Activated CD8-positive, alpha-beta T cell treated with anti-CD3 and anti-CD28 coated beads, Interleukin-2, amount 10 ng/mL, durations not matched to agents 7 days and 5 days (primary cell): ENCODE measurements at places on chromosomes 4 and X. TPM values are rescaled to one million over a fixed set of nuclear protein-coding genes. Genes with fewer than 3 reads are reported as not detected.

- no peak for DNase-seq
Observed at GRCh38 chrX:97230948-97231347, 347.2 kb downstream of the RPA4 start.

- DNase-seq = peak; percentile 59
Observed at GRCh38 chr4:128917781-128918180, 108.3 kb downstream of the JADE1 start.

AMER1 gene
- total RNA-seq = 3.8 TPM

DNA sequence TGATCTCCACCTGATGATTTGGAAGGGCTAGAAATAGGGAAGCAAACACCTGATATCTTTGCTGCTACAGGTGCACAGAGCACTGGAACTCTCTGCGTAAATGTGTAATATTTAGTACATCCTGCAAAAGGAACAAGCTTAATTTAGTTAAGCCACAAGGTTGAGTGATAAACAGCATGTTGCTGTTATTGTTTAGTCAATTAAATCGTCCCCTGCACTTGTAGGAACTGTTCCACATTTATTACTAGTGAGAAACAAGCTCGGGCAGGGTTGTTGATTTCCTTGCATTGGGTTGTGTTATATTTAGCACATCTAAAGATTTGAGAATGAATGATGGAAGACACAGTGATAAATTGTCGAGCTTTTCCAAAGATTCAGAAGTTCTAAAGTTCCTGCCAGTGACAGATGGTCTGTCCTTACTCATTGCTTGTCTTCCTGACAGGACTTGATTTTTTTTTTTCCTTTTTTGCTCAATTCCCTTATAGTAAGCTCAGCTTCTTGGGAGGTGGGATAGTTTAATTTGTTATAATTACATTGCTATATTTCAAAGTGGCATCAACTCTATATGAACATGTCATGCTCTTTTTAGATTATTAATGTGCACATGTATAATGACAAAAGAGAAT is 627.0 kb upstream of the ATOH1 start:
- DNase-seq = no peak

CDX4 gene
- not detected for total RNA-seq

DNA sequence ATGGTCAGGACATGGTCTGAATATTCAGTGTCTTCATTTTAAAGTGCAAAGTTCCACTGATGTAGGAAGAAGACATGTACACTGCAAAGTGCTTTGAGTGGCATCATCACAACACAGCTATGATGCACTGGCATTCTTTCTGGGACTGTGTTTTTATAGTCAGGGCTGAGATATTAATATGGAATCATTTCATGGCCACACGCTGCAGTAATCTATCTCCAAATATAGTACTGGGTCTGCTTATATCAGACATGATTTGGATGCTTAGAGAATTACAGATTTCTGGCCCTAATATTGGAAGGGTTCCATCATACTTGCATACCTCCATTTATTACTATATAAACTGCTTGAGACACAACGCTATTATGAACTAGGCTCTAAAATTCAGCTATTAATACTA is 1170.9 kb downstream of the NLGN4X start:
- no peak for DNase-seq

BTC gene
- total RNA-seq = not detected

- DNase-seq = no peak
Observed at GRCh38 chr4:139715746-139716391, 50.2 kb downstream of the MGST2 start.
